ENCODE measurements at places on chromosomes 1 and 21.

DNA sequence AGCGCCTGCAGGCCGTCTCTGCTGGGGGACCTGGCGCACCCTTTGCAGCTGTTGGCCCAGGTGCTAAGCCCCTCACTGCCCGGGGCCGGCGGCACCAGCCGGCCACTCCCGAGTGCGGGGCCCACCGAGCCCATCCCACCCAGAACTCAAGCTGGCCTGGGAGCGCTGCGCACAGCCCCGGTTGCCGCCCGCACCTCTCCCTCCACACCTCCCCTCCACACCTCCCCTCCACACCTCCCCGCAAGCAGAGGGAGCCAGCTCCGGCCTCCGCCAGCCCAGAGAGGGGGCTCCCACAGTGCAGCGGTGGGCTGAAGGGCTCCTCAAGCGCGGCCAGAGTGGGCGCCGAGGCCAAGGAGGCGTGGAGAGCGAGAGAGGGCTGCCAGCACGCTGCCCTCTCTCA is 177.8 kb upstream of the KAZN start:
- no peak for DNase-seq

DNA sequence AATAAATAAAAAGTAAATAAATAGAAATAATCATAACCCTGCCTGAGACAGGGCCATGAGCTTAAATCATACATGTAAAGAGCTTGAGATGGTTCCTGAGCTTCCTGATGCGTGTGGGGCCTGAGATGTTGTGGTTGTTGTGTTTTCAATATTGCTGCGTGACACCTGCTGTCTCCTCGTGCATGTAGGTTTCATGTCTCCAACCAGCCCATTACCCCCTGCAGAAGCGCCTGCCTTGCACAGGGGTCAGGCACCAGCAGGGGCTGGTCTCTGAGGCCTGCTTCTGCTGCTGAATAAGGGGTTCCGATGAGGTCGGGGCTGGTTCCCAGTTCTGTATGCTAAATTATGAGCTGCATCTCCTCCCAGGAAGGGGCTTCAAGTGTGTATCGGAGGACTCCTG is 15.9 kb downstream of the UMODL1 start:
- DNase-seq: no peak

DNA sequence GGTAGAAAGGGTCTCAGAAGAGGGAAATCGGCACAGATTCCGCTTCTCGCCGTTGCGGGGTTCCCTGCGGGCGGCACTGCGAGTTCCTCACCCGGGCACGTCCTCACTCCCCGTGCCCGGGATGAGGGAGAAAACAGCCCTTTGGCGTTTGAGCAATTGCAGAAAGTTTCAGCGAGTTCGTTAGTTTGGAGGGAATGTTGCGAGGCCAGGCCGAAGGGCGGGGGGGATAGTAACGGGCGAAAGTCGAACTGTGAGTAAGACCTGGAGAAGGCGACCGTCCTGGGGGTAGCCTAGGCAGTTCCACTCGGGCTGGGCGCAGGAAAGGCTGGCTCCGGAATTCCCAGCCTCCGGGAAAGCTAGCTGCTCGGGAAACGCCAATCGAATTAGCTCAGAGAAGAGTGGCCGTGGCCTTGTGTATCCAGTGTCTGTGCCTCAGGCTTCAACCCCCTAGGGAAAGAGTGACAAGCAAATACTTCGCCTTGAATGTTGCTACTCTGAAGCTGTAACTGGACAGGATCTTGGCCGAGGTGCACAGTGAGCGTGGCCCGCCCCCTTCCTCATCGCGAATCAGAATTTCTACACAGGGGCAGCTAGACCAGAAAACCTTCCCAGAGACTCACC is 787 bp downstream of the PTGFR start:
- DNase-seq: no peak

- DNase-seq: peak; percentile 15
Measured at GRCh38 chr1:10257851-10258250, 47.5 kb downstream of the KIF1B start.

- no peak for DNase-seq
Measured at GRCh38 chr1:219913005-219913770, 15.2 kb downstream of the SLC30A10 start.

GRCh38 chr1:92795166-92795565 is 10.3 kb upstream of the EVI5 start:
- no peak for DNase-seq

DNA sequence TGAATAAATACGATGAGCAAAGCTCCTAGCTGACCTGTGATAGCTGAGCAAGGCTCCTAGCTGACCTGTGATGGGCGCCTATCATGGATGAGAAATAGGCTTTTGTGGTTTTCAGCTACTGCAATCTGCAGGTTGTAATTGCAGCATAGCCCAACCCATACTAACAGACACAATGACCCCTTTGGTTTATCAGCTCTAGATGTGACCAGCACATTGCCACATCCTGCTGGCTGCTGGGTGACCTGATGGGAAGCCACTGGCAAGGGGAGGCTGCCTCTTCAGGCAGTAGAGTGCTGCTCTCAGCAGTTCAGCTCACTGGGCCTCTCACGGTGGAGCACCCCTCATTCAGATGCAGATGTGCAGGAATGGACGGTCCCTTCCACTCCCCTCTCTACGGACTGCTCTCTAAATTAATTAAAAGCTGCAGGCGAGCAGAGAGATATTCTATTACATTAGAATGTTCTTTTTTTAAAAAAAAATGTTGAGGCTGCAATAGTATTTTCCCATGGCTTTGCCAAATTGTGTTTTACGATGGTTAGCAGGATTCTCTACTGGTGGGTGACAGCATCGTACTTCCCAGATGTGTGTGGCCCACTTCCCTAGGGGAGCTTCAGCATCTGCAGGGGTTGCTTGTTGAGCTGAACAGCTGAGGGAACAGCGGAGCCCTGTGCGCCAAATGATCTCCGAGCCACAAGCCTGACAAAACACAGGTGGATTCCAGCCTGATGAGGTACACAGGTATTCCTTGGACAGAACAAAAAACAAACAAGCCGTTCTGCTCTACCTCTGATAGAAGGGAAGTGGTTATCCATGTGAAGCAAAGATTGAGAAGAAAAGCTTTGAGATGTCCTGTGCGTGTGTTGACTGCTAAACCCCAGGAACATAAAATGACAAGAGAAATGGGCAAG is 65.0 kb downstream of the SYT6 start:
- no peak for DNase-seq

GRCh38 chr1:158274797-158275196 is 14.9 kb upstream of the CD1C start:
- DNase-seq: no peak

DNA sequence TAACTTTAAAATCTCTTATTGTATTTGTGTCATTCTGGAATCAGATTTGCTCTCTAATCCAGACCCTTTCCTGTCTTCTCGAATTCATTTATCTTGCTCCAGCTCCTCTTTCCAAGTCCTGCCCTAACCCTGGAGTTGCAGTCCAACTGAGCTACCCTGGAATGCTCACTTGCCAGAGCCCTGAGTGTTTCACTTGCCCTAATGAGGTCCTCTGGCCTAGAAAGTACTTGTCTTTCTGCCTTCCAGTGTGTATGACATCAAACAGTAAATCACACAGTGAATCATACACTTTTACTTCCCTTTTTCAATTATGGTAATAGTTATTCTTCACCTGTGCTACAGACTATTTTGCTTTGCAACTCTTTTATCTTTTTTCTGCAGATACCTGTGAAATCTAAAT is 96.9 kb downstream of the NEK7 start:
- DNase-seq: no peak

DNA sequence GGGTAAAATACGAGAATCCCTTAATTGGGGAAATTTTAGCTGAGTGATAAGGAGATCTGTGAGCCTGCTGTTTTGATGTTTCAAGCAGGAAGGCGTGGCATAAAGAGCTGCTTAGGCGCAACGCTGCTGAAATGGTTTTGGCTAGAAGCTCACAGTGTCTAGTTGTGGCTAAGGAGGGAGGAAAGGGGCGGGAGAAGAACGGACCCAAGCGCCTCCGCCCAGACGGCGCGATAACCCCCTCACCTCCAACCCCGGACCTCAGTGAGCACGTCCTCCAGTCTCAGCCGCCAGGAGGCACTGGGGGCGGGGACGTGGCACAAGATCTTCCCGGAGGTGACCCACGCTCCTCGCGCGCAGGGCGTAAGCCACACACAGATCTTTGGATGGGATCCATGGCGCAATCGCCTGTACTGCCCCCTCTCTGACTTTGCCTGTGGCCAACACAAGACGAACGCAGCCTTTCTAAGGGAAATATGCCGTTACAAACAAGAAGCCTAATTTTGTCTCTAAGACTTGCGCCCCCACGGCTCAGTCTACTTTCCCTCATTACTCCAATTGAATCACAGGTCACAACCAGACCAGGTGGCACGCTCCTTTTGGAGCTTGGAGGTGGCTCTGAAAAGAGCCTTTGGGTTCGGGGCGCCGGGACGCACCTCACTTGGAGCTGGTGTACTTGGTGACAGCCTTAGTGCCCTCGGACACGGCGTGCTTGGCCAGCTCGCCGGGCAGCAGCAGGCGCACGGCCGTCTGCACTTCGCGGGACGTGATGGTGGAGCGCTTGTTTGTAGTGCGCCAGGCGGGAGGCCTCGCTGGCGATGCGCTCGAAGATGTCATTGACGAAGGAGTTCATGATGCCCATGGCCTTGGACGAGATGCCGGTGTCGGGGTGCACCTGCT is 23.4 kb upstream of the RNF187 start:
- DNase-seq: no peak

DNA sequence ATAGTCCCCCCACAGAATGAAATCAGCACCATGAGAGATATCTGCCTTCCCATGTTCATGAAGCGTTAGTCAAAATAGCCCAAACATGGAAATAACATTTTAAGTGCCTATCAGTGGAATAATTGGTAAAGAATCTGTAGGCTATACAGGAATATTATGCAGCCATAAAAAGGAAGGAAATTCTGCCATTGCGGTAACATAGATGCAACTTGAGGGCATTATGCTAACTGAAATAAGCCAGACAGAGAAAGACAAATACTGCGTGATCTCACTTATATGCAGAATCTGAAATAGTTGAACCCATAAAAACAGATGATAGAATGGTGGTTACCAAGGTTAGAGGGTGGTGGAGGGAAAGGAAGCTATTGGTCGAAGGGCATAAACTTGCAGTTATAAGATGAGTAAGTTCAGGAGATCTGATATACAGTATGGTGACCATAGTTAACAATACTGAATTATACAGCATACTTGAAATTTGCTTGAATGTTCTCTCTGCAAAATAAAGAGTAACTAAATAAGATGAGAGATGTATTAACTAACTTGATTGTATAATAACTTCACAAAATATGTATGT is 699 bp upstream of the IL23R start:
- DNase-seq: no peak

DNA sequence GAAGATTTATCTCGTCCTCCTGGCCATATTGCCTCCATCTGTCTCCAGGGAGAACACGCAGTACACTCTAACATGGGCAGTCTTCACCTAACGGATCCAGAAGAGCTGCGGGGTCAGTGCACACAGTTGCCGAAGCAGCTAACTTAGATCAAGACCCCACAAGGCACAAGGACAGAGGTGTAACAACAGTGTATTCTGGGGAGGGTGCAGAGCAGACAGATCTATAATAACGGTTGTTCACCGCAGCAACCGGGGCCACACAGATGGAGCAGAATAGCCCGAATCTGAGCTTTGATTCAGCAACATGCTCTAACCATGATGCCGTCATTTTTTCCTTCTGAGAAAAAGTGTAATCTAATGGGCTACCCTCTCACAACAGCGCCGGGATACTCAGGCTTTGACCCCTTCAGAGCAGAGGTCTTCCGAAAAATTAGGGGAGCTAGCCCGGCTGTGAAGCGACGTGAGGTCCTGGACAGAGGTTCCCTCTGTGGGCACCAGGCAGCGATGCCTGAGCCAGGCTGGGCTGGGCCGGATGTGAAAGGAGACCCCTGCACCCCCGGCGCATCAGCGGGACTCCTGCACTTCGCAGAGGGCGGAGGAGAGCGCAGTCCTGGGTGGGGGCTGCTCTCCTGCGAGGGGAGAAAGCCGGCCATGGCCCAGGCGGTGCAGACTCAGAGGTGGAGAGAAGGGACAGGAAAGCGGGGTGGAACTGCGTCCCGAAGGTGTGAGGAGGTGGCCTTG is 57.5 kb downstream of the BCL9 start:
- DNase-seq: no peak

GRCh38 chr1:65221638-65222339 is 73.8 kb downstream of the AK4 start:
- no peak for DNase-seq

- no peak for DNase-seq
Measured at GRCh38 chr1:11638121-11638520, 16.1 kb downstream of the FBXO2 start.

DNA sequence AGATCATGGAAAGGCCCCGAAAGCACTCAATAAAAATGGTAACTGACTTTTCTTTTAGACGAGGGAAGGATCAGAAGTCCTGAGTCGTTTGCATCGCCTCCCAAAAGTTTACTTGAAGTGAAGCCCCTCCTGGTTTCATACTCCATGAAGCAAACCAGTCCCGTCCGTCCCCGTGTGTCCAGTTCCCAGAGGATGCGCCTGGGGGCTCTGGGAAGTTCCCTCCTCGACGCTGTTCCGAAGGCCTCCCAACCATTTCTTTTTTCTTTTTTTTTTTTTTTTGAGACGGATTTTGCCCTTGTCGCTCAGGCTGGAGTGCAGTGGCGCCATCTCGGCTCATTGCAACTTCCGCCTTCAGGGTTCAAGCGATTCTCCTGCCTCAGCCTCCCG is 661 bp upstream of the OSCP1 start:
- DNase-seq: no peak

DNA sequence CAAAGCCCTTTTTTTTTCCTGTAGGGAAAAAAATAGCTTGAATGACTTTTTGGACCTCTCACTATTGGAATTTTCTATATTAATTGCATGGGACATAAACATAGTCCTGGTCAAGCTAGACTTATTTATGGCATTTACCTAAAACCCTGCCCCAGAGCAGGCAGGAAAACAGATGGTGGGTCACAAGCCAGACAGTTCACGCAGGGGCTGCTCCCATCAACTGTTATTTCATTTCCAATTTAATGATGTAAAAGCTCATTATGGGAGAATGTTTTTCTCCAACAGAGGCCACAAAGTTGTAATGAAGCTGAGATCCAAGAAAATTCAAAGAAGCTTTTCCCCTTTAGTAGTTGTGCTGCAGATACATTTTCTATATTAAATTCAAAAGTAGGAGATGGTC is 99.2 kb downstream of the SGIP1 start:
- no peak for DNase-seq

DNA sequence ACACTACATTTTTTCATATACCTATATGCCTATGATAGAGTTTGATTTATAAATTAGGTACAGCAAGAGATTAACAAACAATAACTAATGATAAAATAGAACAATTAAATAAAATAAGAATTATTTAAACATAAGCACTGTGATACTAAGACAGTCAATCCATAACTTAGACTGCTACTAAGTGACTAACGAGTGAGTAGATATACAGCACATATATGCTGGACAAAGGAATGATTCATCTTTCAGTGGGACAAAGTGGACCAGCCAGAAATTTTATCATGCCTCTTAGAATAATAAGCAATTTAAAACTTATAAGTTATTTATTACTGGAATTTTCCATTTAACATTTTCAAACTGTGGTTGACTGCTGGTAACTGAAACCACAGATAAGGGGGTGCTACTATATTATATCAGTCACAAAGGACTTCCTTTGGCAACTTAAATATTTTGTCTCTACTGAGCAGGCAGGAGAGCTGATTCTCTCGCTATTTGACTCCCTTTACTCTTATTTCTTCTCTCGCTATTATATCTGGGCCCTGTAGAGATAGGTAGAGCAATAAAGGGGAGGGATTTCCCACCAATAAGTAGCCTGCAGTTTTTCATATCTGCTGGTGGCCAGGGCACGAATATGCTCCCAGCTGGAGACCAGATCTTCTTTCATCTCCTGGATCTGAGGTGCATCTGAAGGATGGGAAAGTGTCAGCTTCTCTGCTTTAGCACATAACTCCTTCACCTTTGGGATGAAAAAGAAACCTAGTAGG is 10.8 kb downstream of the SPTA1 start:
- no peak for DNase-seq
